ENCODE measurements at places on chromosomes 5 and 9.

DNA sequence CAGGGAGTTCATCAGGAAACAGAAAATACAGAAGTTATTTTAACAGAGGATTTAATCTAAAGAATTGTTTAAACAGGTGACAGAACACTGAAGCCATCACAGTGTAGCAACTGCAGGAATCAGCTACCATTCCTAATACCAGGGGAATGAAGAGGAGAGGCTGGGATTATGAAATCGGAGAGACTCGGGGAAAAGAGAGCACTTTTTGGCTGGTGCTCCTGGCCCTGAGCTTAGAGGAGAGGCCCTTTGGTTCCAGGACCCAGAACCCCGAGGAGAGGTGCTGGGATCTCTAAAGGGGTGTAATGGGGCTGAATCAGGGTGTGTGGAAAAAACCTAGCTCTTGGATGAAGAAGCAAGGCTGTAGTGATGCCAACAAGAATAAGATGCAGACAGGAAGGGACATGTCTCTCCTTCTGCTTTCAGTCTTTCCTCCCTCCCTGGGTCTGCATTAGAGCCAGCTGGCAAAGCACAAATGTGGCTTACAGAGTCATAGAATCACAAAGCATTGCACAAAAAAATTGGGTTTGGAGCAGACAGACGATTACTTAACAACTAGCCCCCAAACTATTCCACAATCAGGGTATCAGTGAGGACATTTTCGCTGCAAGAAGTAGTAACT lies 11.6 kb upstream of the SFXN1 start:
- no peak for DNase-seq

DNA sequence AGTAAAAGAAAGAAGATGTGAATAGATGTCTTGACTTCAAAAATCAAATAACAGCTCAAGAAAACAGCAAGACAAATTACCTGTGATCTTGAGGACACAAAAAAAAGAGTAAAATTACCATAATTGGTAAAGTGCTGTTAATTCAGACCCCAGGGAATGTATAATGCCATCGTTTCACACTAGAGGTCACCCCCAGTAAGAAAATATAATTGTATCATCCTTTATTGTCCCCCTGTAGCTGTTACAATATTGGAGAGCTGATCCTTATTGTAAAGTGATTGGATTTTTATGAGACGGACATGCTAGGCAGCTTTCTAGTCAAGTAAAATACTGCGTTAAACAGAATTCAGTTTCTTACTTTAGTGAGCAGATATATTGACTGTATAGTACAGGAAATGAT lies 377.0 kb downstream of the TLE1 start:
- no peak for DNase-seq

DNA sequence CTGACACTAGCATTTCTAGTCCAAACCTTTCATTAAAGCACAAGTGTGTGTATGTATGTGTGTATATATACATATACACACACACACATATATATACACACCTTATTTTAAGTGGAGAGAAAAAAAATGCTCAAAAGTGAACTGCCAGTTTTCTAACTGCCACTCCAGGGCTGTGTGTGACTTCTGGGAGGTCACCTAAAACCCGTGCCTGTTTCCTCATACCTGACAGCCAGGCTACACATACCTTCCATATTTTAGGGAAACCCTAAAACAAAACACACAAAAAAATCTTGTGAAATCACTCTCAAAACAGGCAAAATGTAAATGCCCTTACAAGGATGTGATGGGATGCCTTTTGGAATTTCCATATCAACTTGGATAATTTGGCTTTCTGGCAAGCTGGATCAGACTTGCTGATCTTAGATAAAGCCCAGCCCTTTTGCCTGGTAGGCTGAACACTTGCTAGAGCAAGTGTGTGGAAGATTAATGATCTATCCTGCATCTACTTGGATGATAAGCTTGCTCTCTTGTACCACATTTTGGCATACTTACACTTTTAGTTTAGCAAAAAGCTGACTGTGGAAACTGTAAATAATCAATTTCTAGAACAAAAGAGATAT lies 127.8 kb downstream of the GNAQ start:
- no peak for DNase-seq

- no peak for DNase-seq
Observed at GRCh38 chr9:125537442-125538091, 169.4 kb downstream of the MAPKAP1 start.

DNA sequence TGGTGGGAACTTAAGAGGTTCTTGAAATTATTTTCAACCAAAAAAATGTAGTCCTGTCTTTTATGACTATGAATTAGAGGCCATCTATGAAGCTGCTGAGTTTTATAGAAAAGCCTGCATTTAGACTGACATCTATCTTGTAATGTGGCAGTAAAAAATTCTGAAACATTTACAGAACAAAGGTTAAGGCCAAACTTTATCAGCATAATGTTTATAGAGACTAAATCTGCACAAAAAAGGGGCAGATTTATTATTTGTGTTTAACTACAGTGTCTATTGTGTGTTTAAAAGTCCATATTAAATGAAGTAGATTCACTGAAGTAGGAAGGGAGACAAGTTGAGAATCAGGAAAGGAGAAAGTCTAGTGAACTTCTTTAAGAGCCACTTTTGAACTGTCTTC lies 37.3 kb upstream of the ANKRD34B start:
- no peak for DNase-seq

DNA sequence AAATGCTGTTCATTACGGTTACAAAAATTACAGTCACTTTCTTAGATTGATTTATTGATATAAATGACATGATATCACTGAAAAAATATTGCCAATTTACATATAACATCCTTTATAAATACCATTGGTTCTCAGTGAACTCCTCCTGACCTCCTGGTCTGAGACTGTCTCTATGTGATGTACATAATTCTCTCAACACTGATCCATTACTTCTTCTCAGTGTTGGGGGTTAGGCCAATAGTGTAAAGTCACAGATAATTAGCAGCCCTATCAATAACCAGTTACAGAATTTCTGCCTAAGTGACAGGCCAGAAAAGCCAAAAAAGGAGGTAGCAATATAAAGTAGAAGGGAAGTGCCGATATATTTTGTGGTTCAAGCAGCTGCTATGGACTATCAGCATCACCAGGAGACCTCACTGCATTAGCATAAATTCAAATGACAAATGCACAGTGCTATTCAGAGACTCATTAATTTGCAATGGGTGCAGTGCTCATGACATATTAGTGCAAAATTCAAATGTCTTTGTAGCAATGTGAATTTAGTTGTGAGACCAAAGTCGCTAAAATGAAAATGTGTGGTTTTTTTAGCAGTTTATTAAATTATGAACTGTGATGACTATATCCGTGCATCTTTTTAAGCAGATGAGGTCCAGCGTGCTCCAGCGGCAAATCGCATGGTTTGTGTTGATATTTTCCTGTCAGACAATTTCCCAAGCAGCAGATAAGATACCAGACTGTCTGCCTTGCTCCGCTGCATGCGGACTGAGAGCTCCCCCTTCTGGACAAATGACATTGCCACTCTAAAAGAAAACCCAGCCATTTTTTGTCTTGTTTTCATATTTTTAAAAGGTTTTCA lies 144.6 kb downstream of the CETN3 start:
- DNase-seq, result peak; percentile 69

DNA sequence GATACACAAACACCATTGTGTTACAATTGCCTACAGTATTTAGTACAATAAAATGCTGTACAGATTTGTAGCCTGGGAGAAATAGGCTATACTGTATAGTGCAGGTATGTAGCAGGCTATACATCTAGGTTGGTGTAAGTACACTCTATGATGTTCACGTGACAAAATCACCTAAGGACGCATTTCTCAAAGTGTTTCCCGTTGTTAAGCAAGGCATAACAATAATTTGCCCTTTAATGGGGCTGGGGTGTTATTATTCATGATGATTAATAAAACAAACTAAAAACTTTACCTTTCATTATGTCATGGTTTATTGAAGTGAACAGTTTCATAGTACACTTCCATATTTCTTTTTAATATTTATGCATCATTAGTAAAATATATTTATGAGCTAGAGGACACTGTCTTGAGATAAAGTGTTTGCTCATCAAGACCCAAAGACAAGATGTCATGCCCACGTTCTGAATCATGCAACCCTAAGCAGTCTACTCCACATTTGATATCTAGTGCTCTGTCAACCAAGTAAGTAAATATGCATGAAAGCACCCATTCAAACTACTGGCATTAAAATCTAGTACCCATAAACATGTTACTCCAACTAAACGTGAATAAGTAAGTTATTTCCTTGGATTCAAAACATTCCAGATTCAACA lies 220.5 kb downstream of the NR2F1-AS1 start:
- DNase-seq, result no peak

DNA sequence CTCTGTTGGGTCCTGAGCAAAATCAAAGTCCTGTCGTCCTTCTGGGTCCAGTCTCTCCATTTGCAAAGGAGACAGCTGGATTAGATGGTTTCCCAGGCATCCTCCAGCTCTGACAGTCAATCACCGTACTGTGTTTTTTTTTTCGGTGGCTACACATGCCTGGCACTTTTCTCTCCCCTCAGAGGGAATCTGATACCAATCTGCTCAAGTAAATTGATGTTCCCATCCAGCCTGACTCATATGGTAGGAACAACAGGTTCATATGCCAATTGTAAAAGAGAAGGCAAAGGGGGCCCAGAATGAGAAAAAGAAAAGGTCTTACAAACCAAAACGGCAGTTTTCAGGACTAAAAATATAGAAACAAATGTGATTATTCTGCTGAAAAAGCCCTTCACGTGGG lies 1.2 kb downstream of the FBXO10 start:
- no peak for DNase-seq

- DNase-seq, result no peak
Observed at GRCh38 chr9:21144603-21145002, 3.0 kb upstream of the IFNW1 start.

DNA sequence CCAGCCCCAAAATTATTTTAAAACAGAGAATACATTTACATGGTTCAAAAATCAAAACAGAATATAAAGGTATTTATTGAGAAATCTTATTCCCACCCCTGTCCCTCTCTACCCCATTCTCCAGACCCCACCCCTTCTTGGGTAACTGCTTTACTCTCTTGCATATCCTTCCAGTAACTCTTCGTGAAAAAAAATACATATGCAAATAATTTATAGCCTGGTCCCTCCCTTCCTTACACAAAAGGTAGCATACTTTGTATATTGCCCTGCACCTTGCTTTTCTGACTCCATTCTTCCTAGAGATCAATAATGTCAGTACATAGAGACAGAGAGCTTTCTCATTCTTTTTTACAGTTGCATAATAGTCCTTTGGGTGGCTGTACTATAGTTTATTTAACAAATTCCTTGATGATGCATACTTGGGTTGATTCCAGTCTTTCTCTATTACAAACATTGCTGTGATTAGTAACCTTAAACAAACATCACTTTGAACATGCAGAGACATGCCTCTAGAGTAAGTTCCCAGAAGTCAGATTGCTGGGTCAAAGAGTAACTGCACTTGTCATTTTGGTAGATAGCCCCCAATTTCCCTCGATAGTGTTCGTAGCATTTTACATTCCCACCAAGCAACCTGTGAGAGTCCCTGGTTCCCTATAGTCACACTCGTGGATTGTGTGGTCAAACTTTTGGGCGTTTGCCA lies 47.9 kb downstream of the STOM start:
- DNase-seq, result no peak

DNA sequence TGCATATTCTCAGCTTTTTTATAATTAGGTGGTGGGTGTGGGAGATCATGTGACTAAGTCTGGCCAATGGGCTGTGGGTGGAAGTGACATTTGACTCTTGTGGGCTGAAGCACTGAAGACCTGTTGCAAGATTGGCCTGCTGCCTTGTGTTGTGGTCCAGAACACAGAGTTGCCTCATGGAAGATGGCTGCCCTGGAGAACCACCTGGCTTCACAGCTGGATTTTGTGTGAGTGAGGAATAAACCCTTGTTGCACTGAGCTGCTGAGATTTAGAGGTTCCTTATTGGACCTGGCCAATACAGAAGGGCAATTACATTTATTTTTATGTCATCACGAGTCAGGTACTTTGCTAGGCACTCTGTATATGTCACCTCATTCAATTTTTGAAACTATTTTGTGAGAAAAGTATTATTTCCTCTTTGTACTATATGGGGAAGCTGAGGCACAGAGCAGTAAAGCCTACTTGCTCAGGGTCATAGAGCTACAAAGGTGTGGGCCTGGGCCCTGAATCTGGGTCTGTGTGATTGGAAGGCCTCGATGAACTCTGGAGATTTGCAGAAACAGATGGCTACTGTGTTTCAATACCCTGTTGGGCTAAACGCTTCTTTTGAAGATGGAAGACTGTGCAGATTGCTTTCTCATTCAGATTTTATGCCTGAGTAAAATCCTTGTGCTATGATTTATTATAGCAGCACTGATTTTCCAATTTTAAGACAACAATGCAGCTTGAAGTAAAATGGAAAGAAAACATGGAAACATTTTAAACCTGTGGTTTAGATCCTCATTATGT lies 71.2 kb upstream of the TBC1D2 start:
- no peak for DNase-seq

DNA sequence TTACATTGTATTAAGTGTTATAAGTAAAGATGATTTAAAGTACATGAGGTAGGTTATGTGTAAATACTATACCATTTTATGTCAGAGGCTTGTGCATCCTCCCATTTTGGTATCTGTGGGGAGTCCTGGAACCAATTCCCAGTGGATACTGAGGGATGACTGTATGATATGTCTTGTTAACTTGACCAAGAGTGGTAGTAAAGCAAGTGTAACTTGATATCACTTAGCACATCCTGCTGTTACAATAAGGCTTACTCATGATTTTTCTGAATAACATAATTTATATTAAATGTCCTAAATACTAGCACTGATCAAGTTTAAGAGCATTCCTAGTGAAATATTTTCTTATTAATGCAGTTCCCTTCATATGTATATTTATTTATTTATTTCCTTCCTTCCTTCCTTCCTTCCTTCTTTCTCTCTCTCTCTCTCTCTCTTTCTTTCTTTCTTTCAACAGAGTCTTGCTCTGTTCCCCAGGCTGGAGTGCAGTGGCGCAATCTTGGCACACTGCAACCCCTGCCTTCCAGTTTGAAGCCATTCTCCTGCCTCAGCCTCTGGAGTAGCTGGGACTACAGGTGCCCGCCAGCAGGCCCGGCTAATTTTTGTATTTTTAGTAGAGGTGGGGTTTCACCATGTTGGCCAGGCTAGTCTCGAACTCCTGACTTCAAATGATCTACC lies 7.5 kb downstream of the NDFIP1 start:
- DNase-seq, result no peak
